ENCODE measurements at places on chromosomes 5 and 9.

DNA sequence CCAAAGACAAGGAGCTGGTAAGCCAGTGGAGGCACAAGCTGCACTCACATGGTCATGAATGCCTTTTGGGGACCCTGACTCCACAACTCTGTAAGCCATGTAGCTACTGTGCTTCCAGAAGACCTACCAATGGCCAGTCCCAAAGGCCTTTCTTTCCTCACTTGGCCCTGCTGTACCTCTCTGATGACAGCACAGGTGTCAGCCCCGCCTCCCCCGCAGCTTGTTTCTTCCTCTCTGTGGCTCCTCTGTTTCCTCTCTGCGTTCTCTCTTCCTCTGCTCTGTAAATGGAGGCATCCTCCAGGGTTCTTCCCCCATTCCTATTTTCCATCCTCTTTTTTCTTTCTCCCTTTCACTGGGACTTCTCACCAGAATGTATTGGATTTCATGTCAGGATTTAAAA is 26.7 kb downstream of the SH3TC2 start:
- no peak for DNase-seq

DNA sequence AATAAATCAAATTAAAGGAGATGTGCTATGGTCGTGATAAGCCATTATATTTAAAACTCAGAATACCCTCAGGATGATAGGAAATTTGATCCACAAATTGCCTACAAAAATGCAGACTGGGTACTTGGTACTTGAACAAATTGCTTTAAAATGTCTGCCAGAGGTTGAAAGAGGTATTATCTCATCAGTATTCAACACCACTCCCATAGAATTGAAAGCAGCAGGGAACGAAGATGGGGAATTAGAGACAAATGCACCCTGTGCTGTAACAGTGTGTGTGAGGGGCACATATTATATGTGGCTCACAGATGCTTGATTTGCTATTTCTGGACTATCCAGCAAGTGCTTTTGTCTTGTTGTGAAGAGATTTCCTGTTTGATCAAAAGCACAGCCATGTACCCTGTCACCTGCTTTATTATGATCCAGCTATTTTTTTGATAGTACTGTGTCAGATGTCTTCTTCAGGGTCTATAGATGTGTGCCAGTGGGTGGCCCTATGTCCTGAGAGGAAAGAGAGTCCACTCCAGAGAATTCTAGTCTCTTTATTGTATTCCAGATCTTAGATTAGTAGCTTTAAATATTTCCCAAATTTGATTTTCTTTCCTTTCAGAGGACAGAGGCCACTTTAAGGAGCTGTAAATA is 120.1 kb downstream of the XRCC4 start:
- no peak for DNase-seq

- DNase-seq, result no peak
Measured at GRCh38 chr5:151113651-151114050, 32.8 kb upstream of the TNIP1 start.

- DNase-seq, result no peak
Measured at GRCh38 chr5:180646963-180647305, 2.5 kb downstream of the FLT4 start.

GRCh38 chr5:92990771-92991170 is 590.2 kb downstream of the NR2F1-AS1 start:
- DNase-seq, result no peak

Measured in GM23338 (cell line).